Effector memory CD4-positive, alpha-beta T cell (primary cell): ENCODE measurements at places on chromosomes 6 and 20.

GRCh38 chr6:152508477-152508876 is 128.7 kb downstream of the SYNE1 start:
- DNase-seq: no peak

DNA sequence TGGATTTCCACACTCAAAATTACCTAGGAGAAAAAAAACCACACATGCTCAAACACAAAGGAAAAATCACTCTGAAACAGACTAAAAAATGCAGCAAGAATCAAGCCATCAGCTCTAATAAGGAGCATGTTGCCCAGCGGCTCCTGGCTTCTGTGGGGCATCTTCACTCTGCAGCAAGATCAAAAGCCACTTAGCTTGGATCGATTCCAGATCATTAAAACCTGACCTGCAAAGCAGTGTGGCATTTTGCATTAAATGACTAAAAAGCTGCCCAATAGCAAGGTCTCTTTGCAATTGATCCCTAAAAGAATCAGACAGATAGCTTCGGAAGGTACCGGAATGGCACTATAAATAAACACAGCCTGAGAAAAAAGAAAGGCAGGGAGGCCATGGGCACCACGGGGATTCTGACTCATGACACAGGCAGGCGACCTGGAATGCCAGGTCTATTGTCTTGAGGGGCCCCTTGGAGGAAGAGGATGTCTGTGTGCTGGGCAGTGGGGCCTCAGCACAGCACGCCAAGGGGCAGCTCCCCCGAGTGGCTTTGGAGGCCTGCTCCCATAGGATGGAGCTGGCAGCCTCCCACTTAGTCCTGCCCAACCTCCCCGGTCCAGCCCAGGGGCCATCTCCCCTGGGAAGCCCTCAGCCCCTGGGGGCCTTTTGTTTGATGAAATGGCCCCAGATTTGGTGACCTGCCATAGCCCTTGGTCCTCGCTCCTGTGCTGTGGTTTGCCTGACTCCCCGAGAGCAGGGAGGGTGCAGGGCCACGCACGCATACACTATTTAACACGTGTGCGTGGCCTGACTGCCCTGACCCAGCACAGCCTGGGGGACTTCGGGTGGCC is 7.6 kb downstream of the LEMD2 start:
- no peak for DNase-seq

DNA sequence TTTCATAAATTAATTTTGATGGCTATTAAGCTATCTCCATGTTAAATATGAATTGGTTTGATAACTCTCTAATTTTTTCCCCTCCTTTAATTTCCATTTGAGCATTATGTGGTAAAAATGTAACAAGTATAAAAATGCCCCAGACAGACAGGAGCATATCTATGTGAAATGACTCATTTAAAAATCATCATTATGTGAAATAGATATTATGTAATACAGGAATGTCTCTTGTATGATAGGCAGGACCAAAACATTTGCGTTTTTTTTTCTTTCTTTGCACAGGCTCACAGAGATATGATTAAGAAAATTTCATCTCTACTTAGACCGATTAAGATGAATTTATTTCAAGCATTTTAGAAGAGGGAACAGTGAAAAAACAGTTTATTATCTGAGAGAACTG is 95.8 kb downstream of the AKAP7 start:
- DNase-seq: no peak

DNA sequence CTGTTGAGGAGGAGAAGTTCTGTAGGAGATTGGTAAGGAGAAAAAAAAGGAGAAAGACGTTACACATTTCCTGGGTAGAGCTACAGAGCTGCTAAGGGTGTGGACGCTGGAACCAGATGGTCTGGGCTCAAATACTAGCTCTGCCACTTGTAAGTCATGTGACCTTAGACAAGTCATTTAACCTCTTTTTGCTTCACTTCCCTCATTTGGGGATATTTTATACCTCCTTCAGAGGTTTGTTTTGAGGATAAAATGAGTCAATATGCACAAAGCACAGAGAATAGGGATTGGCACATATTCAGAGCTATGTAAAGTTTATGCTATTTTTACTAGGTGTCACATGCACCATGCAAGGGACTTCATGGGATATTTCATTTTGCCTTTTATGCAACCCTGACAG is 708.8 kb downstream of the DHX35 start:
- DNase-seq: no peak

GRCh38 chr20:33007376-33008335 is at the start of gene BPIFB2:
Gene BPIFB2 (plus strand): TSS chr20:33007704. CDS start chr20:33008575, 871 bp downstream.
- DNase-seq: no peak

DNA sequence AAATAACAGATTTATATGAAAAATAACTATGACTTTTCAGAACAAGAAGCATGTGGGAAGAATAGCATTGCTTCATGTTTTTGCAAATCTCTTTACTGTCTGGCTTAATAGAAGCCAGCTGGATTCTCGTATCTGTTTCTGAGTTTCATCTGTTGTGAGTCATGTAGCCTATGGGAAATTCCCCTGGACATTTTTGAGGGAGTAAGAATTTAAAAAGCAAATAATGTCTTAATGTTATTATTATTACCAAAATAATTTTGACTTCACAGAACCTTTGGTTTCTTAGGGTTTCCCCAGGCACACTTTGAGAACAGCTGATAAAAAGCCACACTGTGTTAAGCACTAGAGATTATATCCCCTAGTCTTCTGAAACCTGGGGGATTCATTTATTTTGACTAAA is 75.8 kb downstream of the SYCP2L start:
- no peak for DNase-seq

- DNase-seq: no peak
Observed at GRCh38 chr20:24381886-24382285, 87.5 kb upstream of the SYNDIG1 start.

DNA sequence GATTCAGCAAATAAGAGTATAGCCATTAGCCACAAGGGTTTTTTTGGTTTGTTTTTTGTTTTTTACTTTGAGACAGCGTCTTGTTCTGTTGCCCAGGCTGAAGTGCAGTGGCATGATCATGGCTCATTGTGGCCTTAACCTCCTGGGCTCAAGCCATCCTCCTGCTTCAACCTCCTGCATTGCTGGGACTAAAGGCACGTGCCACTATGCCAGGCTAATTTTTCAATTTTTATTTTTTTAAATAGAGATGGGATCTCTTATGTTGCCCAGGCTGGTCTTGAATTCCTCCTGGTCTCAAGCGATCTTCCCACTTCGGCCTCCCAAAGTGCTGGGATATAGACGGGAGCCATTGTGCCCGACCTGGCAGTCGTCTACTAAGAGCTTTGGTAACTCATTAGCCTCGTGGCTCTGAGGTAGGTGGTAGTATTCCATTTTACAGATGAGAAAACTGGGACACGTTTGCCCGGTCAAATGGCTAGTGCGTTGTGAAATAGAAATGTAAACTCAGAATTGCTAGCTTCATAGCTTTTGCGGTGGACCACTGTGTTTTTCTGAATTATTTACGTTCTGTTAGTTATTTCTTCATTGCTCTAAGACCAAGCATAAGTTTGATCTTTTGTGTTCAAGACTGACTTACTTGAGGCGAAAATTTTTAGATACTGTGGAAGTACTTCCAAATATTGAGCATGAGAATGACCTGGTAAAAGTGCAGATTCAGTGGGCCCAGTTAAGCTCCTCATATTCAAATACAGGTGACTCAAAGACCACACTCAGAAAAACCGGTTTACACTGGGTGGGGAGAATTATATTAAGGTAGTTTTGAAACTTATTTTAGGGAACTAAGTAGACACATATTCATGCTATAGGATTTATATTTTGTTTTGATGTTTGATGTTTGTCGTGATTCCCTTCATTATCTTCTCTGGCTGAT is 2.1 kb downstream of the PANK2 start:
- no peak for DNase-seq

DNA sequence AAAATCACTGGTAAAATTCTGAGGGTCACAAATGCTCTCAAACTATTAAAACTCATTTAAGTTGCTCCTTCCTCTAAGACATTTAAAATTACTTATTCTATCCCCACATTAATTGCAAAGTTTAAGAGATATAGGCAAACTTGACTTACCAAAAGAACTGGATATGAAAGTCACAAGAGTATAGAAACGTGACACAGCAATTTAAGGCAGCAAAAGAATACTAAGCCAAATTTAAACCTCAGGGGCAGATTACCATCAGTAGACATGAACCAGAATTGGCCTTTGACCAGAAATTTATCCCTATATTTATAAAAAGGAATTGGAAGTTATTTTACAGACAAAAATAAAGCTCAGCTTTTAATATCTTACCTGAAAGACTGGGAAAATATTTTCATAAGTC is 56.0 kb downstream of the MAP3K7 start:
- no peak for DNase-seq

DNA sequence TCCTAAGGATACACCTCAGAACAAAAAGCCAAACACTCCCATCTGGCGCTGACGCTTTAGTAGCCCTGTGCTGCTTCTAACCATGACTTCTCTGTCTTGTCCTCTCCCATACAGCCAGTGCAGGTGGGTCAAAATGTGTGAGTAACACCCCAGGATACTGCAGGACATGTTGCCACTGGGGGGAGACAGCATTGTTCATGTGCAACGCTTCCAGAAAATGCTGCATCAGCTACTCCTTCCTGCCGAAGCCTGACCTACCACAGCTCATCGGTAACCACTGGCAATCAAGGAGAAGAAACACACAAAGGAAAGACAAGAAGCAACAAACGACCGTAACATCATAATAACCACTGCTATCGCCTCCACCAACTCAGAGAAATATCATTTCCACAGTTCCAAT is 1.4 kb downstream of the DEFB132 start:
- no peak for DNase-seq

- DNase-seq: no peak
Observed at GRCh38 chr6:111207141-111207858, 120.0 kb downstream of the SLC16A10 start.

- DNase-seq: no peak
Observed at GRCh38 chr6:170023620-170024521, 267.0 kb downstream of the DLL1 start.

DNA sequence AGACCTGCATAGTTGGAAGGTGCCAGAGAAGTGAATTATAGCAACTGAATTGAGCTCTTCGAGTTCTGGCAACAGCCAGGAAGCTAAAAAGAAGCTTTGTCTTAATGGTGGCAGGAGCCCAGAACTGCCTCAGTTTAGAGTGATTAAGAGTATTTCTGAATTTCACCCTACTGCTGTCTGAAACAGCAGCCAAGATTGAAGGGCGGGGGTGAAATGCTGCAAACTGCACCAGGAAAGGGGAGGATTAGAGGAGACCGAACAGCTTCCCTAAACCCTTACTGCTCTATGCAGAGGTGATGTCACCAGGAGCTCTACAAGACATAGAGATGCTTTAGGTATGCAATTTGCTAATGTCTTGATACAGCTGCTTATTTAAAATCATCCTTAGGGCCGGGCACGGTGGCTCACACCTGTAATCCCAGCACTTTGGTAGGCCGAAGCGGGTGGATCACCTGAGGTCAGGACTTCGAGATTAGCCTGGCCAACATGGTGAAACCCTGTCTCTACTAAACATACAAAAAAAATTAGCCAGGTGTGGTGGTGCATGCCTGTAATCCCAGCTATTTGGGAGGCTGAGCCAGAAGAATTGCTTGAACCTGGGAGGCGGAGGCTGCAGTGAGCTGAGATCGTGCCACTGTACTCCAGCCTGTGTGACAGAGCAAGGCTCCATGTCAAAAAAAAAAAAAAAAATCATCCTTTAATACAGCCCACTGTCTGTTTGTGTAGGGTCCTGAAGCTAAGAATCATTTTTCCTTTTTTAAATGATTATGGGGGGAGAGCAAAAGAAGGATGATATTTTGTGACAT is 91.7 kb upstream of the IYD start:
- no peak for DNase-seq

DNA sequence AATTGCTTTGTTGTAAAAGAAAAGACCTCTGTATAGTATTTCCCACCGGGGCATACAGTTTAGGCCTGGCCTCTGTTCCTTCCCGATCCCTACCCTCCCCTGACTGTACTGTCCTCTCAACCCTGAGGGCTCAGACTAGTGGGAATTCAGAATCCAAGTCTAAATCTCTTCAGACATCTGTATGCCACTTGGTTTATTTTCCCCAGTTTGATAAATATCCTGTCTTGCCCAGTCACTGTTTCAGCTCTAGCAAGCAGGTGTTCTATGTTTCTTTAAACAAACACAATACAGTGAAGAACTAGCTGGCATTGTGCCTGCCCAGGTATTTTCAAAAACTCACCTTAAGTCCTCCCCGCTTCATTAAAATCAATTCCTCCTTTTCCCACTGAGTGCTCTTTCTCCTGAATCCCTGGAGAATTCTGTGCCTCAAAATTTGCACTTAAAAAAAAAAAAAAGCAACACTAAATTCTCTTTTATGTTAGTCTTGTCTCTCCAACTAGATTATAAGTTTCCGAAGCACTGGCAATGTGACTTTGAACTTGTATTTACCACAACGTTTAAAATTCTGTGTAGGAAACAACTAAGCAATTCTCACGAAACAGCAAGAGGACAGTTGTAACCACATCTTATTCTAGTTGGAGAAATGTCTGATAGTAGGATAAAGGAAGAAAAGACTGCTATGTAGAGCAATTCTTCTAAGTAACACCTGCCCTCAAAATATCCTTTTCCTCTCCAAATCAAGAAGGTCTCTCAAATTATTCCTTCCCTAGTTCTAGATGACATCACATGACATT is 112.0 kb upstream of the CARMIL1 start:
- no peak for DNase-seq

DNA sequence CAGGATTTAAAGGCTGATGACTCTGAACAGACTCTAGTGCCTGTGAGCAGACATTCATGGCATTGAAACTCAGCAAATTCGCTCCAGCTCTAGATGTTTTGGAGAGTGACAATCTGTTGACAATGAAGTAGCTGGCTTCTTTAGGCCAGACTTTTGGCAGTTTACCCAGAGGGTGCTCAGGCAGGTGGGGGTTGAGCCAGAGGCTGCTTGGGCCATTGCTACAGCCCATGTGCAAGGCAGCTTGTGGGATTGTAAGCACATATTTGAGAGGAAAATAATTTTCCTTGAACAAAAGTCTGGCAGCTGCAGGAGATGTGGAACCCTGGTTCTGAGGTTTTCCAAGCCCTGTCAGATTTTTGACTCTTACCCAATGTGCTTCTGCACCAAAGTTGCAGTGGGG is 311.6 kb downstream of the CDC5L start:
- no peak for DNase-seq

GRCh38 chr6:9064156-9064555 is 628.8 kb upstream of the SLC35B3 start:
- DNase-seq: no peak

GRCh38 chr6:164749221-164750064 is 560.0 kb downstream of the C6orf118 start:
- no peak for DNase-seq

DNA sequence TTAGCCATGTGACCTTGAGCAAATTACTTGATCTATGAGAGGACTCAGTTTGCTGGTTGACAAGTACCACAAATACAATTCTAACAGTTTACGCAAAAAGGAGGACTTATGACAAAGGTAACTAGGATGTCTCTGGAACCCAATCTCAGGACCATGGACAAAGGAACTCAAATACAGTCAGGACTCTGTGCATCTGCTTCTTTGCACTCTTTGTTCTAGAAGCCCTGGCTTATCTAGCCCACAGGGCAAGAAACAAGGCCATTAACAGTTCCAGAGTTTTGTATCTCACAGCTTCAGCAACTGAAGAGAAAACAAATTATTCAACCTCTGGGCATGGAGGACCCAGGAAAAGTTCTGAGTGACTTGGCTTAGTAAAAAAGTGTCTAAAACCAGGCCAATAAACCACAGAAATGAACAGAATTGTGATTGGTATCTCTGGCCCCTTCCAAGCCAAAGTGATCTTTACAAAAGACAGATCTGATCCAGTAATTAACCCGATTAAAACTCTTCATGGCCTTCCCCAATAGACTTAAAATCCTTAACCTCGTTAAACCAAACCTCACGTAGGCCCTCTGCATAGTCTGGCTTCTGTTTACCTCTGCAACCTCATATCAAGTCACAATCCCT is 5.9 kb downstream of the WASF1 start:
- no peak for DNase-seq
